NCI-H460 (cell line): ENCODE measurements at places on chromosomes 16 and 17.
A peak's percentile ranks its signal among the peaks of the same experiment; 100 is the strongest.

GRCh38 chr17:50708050-50709000, 611 bp upstream of the ANKRD40 start:
- DNase-seq = no peak

DNA sequence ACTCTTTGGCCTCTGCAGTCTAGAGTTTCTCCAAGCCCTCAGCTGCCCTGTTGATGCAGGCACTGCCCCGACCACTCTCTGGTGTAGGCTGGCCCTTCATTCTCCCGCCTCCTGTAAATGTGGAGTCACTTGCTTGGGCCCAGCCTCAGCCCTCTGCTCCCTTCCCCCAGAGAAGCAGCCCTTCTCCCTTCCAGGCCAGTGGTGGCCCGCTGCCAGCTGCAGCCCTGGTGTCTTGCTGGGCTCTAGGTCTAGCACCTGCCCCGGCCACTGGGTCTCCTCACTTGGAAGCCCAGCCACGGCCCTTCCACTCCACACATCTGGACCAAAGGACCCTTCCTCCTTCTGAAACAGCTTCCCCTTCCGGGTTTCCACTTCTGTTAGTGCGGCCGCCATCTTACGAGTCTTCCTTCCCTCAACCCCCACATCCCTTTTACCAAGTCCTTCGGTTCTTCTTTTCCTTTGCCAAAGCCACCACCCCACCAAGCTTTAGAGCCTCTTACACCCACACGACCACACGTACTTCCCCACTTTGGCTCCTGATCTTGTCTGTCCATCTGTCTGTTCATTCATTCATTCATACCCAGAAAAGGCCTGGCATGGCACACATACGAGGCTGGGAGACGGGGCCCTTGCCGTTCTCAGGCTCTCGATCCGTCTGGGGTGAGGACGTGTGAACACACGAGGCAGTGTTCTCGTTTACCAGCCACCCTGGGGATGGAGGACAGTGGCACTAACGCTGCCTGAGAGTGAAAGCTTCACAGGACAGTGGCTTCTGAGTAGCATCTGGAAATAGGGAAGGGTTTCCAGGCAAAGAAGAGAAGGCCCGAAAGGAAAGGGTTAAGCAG, 68.0 kb downstream of the ABR start:
- DNase-seq = no peak

- no peak for DNase-seq
These were observed 14.0 kb downstream of the SLFN11 start for GRCh38 chr17:35359398-35359797.

DNA sequence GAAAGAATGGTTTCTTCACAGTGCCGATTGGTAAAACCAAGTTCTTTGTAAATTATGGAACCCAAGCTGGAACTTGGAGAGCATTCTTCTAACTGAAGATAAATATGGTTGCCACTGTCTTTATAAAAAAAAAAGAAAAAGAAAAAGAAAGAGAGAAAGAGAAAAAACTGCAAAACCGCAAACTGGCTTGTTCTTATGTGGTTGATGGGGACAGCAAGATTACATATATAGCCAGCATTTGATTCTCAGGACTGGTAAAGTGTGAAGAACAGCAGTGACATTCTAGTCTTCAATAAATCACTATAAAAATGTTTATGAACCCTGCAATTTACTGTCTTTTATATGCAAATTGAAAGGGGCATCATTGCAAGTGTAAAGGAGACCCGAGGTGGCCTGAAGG, 605.1 kb downstream of the MAF start:
- no peak for DNase-seq

DNA sequence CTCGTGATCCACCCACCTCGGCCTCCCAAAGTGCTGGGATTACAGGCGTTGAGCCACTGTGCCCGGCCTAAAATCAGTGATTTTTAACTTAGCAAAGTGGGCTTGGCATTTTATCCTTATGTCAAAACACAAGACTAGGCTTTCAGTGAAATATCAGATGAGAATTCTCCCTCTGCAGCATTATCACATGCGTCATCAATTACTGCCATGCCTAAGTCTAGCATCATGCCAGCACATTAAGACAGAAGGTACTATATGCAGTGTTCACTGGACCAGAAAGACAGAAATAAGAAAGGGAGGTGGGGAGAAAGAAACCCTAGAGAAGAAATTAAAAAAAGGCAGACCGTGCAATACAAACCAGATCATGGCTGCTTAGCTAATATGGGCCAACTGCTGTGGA, 29.8 kb downstream of the GPATCH8 start:
- no peak for DNase-seq

- no peak for DNase-seq
These were observed 96.4 kb downstream of the ABCC6 start for GRCh38 chr16:16126896-16127295.

- peak; percentile 31 for DNase-seq
These were observed 48.4 kb upstream of the KDM8 start for GRCh38 chr16:27154705-27155521.

DNA sequence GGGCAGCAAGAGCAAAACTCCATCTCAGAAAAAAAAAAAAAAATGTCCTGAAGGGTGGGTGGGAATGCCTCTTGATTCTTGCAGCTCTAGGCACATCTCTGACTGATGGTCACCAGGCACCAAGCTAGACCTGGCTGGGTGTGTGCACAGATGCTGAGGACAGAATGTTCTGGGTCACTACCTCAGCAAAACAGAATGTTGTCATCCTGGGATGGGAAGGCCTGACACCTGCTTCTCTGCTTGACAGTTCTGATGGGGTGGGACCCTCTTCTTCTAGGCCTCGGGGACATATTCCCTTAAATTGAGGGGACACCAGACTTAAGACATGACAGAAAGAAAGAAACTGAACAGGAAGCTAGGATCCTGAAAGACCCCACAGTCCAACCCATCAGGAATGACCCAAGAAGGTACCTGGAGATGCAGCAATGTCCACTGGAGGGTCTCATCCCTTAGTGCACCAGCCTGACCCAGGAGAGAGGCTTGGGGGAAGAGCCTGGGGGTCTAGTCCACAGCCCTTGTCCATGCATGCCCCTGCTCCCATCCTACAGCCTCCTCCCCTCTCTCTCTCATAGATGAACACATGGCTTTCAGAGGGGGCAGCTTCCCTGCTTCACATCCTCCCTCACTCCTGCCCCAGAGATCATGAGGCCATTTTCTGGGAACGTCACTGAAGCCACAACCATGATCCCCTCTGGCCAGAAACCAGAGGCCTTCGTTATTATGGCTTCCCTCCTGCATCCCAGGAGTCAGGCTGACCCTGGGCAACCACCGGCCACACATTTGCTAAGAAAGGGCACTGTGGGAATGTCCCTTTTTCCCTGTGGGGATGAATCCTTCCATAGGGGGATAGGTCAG, 3.8 kb upstream of the STAT5B start:
- no peak for DNase-seq

DNA sequence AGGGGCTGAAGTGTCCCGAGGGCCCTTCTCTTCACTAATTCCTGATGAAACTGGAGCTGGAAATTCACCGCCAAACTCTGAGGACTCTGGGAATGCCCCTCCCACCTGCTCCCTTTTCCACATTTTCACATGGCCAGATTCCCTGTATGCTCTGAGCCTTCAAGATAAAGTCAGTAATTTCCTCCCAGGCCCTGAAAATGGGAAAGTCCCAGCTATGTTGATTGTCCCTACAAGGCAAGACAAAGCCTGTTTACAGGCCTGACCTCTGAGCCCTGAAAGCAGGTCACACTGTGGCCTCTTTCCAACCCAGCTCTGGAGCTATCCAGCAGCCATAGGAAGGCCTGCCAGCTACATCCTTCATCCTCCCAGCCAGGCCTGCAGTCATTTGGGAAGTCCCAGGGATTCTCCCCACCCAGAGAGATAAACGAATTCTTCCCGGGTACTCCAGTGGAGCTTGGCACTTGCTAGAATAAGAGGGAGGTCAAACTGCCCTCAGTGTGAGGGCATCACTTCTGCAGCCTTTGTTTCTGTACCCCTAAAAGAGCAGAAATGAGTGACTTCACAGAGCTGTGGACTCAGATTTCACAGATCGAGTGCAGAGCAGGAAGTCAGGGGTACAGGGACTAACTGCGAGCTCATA, 19.6 kb upstream of the CCL2 start:
- DNase-seq = no peak
